ENCODE measurements at places on chromosomes 11 and 22.

GRCh38 chr11:17218403-17218802, 10.6 kb upstream of the PIK3C2A start:
- DNase-seq, result no peak

- DNase-seq, result no peak
Observed at GRCh38 chr11:62914416-62914815, 6.7 kb downstream of the CHRM1 start.

DNA sequence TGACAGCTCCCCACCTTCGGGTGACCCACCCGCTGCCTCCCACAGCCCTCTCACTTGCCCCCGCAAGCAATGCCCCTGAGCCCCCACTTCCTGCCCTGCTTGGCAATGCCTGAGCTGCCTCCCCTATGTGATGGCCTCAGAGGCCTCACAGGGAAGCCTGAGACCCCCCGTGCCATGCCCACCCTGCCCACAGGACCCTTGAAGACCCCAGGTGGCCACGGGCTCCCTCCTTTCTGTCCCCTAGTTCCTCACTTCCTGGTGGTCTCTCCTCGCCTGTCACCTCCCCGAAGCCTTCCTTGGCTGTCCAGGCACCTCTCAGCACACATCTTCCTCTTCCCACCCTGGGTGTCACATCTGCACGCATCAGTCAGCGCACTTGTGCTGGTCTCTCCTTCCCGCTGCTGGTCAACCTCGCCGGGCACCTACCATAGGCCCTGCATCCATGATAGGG, 90.5 kb downstream of the BRD1 start:
- no peak for DNase-seq

- DNase-seq, result no peak
Observed at GRCh38 chr22:45233386-45233785, 7.3 kb downstream of the KIAA0930 start.

DNA sequence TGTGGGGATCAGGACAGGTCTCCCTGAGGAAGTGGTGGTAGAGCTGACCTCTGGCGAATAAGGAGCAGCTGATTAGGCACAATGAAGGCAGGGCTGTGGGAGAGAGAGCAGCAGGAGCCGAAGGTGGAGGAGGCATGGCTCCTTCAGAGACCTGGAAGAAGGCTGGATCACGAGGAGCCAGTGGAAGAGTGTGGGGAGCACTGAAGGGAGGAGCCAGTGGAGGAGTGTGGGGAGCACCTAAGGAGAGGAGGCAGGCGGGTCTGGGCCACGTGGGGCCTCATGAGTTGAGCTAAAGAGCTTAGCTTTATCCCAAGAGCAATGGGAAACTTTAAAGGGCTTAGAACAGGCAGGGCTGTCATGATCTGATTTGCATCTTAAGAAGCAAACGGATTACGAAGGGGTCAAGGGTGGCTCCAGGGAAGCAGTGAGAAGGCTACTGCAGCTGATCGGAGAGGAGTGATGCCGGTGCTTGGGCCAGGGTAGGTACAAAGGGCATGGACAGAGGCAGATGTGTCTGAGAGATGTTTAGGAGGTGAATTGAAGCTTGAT, 44.9 kb upstream of the EIF3D start:
- DNase-seq, result no peak
